ENCODE measurements at places on chromosomes 3 and 15. TPM values are rescaled to one million over a fixed set of nuclear protein-coding genes. Genes with fewer than 3 reads are reported as not detected.

Gene CISH
- 10.2 TPM for total RNA-seq

Gene DPPA2
- 0.14 TPM for total RNA-seq

Gene IFT57
- 23.5 TPM for total RNA-seq

Gene NPAP1
- under 0.01 TPM for total RNA-seq

Gene GOLGA8Q
- total RNA-seq: 0.42 TPM

Gene GOLGA8T
- total RNA-seq: 0.19 TPM

Gene ARRDC4
- 6.2 TPM for total RNA-seq

Gene KBTBD12
- total RNA-seq: 0.42 TPM

DNA sequence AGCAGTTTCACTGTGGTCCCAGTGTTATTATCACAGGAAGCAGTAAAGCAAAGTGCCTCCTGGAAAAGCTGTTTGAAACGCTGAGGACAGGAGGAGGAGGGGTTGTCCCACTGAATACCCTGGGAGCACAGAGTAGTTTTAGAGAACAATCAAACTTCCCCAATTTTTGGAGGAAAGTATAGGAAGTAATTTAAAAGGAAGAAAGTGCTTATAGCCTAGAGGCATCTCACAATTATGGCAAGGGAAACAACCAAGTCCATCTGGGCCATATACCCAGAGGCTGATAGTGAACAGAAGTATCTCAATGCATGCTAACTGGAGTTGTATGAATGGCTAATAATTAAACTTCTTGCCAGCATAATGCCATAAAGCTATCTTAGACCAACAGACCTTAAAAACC is 137.2 kb upstream of the EPHA6 start:
- no peak for DNase-seq

DNA sequence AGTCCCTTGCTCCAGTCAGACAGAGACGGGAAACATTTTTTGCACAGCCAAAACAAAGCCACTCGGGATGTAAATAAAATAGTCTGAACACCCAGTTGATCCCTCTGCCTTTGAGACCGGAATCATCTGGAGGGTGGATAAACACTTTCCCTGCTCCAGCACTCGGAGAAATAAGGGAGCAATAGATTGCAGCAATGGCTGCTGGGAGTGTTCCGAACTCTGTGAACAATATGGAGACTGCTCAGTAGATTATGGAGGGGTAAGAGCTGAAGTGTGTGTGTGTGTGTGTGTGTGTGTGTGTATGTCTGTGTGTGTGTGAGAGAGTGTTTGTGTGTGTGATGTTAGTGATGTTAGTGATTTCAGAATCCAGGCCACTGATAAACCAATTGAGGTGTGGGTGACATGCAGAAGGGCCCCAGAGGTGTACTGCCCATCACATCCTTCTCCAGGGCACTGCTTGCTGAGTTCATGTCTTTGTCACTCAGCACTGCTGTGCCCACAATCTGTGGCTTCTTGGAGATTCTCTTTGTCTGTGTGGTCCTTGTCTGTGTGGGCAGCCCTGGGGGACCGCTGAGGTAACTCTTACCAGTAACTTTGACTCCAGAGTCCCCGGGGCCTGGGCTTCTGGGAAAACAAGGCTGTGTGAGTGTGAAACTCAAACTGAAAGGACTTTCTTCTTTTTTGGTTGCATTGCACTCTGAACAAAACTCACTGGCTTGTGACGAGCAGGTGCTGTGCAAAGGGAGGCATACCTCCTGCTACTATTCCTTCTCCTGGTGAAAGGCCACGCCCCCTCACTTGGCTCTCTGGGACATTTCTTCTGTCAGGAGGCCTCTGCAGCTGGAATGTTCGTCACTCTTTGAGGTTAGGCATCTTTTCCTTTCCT is 23.0 kb downstream of the CRYGS start:
- no peak for DNase-seq

DNA sequence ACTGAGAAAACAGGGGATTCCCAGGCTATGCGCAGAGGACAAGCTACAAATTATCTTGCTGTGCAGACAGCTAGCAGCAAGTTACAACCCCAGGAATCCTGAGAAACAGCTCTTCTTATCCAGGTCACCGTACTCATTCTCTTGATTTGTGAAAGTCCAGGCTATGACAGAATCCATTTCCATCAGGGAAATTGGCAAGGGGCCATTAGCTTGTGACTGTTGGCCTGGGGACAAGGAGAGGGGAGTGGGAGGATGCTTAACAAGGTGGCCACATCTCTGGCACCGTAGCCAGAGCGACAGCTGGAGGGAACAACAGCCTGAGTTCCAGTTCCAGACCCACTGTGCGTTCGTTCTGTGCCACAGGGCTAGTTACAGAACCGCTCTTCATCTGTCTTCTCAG is 44.9 kb upstream of the PLXNA1 start:
- no peak for DNase-seq

DNA sequence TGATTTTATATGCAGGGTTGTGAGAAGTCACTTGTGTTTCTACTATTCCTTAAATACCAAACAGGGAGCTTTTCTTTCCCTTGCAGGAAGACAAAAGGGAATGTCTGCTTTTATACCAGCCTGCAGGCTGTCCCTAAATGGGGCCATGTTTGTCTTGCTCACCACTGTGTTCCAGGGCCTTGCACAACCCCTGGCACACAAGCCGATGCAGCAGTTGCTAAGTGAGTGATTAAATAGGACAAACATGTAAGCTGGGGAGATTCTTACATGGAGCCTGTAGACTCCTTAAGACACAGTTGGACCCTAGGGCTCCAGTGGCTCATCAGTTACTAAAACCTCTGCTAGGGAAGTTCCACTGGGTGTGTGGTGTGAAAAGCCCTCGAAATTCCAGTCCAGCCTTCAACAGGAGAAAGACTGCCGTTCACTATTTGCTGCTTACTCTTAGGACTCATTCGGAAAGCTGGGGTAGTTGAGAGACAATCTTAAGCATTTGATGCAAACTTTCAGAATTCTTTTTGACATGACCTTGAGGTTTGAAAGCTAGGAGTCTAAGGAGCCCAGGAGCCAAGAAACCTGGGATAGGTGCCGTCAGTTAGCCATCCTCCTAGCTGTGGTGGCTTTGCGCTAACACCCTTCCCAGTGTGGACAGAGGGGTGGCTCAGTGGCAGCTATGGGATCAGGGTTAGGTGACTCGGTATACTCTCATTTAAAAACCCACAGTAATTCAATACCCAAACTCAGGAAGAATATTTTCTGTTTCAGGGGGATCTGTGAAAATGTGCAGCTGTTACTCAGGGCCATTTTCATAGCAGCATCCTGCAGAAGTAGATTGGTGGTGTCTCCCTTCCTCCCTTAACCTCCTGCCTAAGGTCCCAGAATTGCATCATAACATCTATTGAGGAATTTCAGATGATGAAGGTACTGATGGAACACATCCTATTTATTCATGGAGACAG is 39.1 kb downstream of the SYNM start:
- no peak for DNase-seq

DNA sequence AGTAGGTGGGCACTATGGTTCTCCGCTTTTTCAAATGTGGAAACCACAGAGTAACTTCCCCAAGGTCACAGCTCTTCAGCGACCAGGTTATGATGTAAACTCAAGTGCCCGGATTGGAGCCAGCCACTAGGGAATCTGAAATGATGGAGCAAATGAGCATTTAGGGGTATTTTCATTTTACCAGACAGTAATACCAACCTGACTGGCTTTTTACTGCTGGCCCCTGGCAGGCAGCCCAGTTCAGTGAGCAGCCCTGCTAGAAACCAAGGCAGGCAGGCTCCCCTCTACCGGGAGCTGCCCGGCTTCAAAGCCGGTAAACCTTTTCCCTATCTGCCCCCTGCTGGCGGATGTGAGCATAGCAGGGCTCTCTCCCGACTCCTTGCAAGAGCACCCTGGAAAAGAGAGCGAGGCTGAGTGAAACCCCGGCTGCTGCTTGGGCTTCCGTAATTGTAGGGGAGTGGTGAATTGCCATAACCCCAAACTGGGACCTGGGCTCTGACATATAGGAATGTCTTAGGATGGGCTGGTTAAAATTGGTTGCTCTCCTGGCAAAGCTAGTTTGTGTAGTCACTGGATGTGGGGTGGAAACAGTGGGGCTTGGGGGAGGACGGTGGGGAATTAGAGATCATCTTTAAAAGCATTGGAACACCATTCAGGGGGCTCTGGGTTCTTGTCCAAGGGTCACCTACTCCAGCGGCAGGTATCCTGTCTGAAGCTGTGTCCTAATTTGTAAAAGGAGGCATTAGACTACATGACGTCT is 98.0 kb upstream of the TNFAIP8L3 start:
- DNase-seq: peak; percentile 54

DNA sequence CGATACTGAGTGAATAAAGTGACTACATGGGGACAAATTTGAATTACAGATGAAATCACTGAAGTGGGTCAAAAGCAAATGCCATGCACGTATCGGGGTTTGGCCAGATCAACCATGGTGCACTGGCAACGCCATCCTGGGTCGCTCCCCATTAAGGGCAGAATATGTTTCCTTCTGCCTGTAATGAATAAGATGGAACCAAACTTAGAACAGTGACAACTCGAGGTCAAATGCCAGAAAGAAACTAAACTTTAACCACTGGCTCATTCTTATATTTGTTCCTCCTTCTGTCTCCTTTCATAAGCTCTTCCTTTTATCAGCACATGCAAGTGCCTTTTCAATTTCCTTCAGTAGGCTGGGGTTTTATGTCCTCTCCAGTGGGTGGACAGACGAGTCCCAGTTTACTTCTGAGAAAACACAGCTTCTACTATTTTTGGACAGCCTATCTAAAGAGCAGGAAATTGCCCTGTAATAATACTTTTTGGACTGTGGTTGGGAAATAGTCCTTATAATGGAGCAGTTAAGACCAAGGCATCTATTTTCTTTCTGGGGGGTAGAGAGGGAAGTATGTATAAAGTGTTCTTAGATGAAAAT is 61.4 kb downstream of the WHAMM start:
- DNase-seq: no peak

DNA sequence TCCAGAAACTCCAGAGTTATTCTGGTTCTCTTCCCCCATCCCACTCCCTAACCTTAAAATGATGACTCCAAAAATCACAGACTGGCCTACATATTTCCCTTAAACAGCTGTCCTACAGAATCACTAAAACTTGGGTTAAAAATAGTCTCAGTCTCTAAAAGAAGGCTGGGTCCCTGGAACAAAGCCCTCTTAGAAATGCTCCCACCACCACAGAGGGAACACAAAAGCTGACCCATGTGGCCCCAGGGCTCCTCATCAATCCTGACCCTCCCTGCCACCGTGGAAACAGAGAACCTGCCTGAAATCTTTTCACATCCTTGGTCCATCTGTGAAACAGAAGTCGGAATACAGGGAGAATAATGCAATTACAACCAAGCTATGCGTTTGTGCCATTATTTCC is 55.7 kb upstream of the DCLK3 start:
- DNase-seq: no peak

- DNase-seq: no peak
Measured at GRCh38 chr3:114192136-114192535, 13.3 kb upstream of the DRD3 start.

GRCh38 chr15:81061490-81062253 is 60.9 kb downstream of the TLNRD1 start:
- DNase-seq: no peak

- DNase-seq: no peak
Measured at GRCh38 chr15:60340207-60340921, 57.4 kb downstream of the ANXA2 start.

GRCh38 chr3:28099296-28099695 is 142.1 kb upstream of the CMC1 start:
- no peak for DNase-seq

GRCh38 chr3:185629554-185630181 is 43.6 kb downstream of the SENP2 start:
- no peak for DNase-seq

DNA sequence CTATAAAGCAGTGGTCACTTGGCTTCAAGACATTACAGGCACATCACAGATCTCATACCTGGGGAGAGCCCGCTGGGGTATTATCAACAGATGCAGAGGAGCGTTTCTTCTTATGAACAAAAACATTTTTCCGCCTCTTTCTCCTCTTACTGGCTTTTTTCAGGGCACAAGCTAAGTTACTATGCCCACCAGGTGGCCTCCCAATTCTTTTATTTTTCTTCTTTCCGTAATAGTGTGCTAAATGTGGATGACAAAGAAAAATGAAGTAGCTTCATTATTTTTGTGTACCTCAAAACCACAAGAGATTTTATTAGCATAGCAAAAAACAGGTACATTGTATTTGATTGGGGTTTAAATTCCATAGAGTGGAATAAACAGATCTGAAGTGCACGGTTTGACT is 10.1 kb upstream of the STIMATE start:
- no peak for DNase-seq

DNA sequence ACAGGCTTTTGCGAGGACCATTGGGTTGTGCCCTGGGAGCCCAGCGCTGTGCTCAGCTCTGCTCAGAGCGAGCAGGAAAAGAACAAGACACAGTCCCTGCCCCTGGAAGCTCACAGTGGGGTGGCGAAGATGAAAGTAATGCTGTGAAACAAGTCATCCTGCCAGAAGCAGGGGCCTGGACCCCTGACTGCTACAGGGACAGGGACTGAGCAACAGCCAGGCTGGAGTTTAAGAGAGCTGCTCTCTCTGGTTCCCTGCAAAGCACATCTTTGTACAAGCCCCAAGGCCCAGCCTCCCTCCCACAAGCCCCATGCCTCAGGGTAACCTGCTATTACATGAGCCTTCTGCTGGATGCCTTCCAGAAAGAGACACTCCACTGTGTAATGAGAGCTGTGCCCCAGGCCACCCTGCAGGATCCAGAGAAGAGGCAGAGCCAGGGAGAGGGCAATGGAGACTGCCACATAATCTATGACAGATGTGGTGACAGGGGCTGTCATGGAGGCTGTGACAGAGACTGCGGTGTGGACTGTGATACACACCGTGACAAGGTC is 7.1 kb upstream of the HCN4 start:
- DNase-seq: no peak

DNA sequence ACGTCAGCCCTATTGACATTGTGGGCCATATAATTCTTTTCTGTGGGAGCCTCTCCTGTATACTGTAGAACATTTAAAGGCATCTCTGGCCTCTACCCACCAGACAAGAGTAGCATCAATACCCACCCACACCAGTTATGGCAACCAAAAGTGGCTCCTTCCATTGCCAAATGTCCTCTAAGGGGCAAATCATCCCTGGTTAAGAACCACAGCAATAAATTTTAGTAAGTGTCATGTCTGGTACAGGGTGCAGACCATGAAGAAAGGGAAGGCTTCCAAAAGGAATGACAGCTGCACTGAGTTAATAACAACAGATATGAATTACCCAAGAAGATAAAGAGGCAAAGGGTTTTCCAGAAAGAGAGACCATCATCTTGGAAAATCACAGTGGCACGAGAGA is 6.9 kb upstream of the CLDN18 start:
- no peak for DNase-seq

GRCh38 chr3:177057768-177058167 is 139.5 kb downstream of the TBL1XR1 start:
- peak; percentile 29 for DNase-seq

- no peak for DNase-seq
Measured at GRCh38 chr3:146160964-146161662, at the start of gene PLOD2. TSS of gene PLOD2 (minus strand) at chr3:146161184. CDS start at chr3:146160989, 195 bp downstream.

- DNase-seq: no peak
Measured at GRCh38 chr3:73516631-73517030, 108.1 kb downstream of the PDZRN3 start.

DNA sequence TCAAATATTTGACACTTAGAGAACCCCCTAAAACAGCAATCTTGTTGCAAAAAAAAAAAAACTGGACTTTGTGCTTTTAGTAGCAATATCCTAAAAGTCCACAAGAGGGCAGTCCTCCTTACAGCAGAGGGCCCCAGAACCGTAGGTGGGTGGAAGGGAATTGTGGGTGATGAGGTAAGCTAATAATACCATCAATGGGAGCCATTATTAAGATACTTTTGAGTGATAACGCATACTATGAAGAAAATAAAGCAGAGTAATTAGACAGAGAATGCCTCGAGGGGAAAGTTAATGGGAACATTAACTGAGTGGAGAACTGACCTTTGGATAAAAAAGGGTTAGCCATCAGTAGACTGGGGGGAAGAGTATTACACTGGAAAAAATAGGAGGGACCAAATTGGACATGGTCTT is 229.9 kb downstream of the THRB start:
- DNase-seq: peak; percentile 12

Data from thymus (tissue), 14 donors.